Pancreas (tissue), 10 donors: ENCODE measurements at places on chromosomes 2 and 18. TPM values are rescaled to one million over a fixed set of nuclear protein-coding genes. Genes with fewer than 3 reads are reported as not detected.

Gene KCNK3
- 7.5 TPM for polyA plus RNA-seq

Gene SERPINB10
- polyA plus RNA-seq, result not detected

Gene IMPACT
- polyA plus RNA-seq, result 7.1 TPM

Gene PARD3B
- polyA plus RNA-seq, result 4.4 TPM

Gene CD8B2
- not detected for polyA plus RNA-seq

Gene COX7A2L
- polyA plus RNA-seq, result 91.5 TPM

Gene CIDEA
- not detected for polyA plus RNA-seq

Gene CRYGC
- polyA plus RNA-seq, result not detected

Gene HOXD13
- not detected for polyA plus RNA-seq

Gene SCN9A
- polyA plus RNA-seq, result 3.3 TPM

Gene MAPRE3
- 56.8 TPM for polyA plus RNA-seq

Gene GPR35
- 4.1 TPM for polyA plus RNA-seq

Gene ABCG8
- not detected for polyA plus RNA-seq

Gene CETN1
- polyA plus RNA-seq, result not detected

Gene TUBA4B
- polyA plus RNA-seq, result not detected

Gene CNGA3
- polyA plus RNA-seq, result 1.5 TPM

Gene EPB41L3
- 18.3 TPM for polyA plus RNA-seq

Gene MOCOS
- 0.49 TPM for polyA plus RNA-seq
